ENCODE measurements at places on chromosomes 12 and 14.
A peak's percentile ranks its signal among the peaks of the same experiment; 100 is the strongest.

DNA sequence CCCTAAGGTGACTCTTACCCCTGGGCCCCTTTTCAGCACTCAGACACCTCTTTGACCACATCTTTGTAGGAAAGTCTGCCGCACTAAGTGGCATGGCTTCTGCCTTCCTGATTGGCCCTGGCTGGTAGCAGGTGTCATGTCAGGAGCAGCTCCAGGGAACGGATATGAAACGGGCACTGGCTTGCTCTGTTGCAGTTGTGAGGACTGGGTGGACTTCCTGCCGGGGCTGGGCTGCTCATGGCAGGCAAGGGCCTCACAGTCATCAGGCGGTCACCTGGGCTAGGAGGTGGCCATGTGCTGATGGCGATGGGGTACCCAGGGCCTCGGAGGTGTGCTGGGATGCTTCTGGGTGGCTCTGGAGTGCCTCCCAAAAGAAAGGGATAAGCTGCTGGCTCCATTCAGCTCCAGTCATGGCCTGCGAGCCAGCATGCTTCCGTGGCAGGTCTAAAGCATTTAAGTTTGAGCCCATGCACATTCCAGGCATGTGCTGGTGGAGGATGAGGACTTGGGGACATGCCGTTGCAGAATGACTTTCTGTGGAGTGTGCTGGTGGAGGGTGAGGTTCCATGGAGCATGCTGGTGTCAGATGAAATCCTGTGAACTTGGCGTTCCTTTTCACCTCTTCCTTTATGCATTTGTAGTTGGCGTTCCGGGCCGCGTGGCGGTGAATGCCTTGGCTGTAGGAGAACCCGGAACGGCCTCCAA, 77.2 kb downstream of the EP400 start:
- H3K27ac ChIP-seq = no peak overlapping the region
- DNase-seq = no peak
- no peaks in the 10 kb centered on the region for H3K27me3 ChIP-seq
- no peaks in the 10 kb centered on the region for H3K4me1 ChIP-seq

- no peak overlapping the region for H3K27ac ChIP-seq
- no peaks in the 10 kb centered on the region for H3K27me3 ChIP-seq
- DNase-seq = no peak
- H3K36me3 ChIP-seq = no peaks in the 10 kb centered on the region
Observed at GRCh38 chr12:46557539-46558373, 185.2 kb upstream of the SLC38A2 start.

- H3K27me3 ChIP-seq = no peaks in the 10 kb centered on the region
- H3K4me1 ChIP-seq = peaks cover 4% of the 10 kb centered on the region
- no peaks in the 10 kb centered on the region for H3K36me3 ChIP-seq
- no peak overlapping the region for H3K4me3 ChIP-seq
- DNase-seq = no peak
Observed at GRCh38 chr12:98188650-98189077, 326.7 kb upstream of the TMPO start.

GRCh38 chr12:79764641-79765040, 73.9 kb upstream of the PAWR start:
- no peak overlapping the region for H3K4me3 ChIP-seq
- no peaks in the 10 kb centered on the region for H3K27me3 ChIP-seq
- H3K27ac ChIP-seq = no peak overlapping the region
- H3K4me1 ChIP-seq = no peaks in the 10 kb centered on the region
- H3K36me3 ChIP-seq = no peaks in the 10 kb centered on the region

DNA sequence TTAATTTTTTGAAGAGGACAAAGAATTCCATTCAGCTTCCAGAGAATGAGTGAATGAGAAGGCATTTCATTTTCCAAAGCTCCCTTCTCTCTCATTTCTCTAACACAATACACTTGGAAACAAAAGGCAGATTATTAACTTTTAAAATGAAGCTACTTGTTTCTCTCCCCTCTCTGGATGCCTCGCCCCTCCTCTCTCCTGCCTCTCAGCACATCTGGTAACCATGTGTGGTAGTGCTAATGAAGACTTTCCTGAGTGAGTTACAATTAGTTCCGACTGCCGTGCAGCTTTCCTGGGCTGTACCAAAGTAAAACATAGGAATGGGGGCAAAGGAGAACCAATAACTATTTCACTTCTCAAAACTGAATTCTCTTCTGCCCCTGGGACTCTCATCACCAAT, 84.7 kb upstream of the SOX5 start:
- no peak overlapping the region for H3K4me3 ChIP-seq
- no peak for DNase-seq
- peaks cover 56% of the 10 kb centered on the region for H3K4me1 ChIP-seq
- H3K36me3 ChIP-seq = peaks cover 8% of the 10 kb centered on the region
- H3K27ac ChIP-seq = peak overlapping the region; percentile 90

DNA sequence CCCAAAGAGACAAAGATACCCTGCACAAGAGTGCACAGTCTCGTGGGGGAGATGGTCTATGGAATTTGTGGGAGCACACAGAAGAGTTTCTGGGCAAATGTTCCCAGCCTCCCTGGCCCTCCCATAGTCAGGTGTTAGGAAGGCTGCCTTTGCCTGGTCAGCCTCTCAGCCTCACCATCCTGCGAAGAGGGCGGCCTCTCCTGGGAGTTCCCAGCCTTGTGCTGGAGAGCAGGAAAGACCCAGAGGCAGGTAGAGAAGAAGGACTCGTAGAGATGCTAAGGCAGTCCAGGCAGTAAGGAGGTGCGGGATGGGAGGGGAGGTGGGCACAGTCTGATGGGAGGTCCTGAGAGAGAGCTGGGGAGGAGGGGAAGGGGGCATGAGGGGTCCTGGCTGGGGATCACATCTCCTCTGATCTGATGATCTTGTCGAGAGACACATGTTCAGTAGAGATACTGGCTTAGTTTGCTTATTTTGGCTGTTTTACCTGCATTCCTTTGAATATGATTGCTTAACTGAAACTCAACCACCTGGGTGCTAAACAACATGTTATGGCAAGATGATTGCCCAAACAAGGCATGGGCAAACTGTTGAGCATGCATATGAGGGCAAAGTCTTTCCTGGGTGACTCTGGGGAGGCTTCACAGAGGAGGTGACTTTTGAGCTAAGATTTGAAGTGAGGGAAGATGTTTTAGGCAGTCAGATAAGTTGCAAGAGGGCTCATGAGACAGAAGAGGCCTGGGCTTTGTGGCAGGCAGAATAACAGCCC, 10.5 kb downstream of the SERPINA6 start:
- H3K27ac ChIP-seq = no peak overlapping the region
- no peaks in the 10 kb centered on the region for H3K4me1 ChIP-seq
- H3K27me3 ChIP-seq = peaks cover under 1% of the 10 kb centered on the region
